ENCODE measurements at places on chromosomes 13 and 19.

DNA sequence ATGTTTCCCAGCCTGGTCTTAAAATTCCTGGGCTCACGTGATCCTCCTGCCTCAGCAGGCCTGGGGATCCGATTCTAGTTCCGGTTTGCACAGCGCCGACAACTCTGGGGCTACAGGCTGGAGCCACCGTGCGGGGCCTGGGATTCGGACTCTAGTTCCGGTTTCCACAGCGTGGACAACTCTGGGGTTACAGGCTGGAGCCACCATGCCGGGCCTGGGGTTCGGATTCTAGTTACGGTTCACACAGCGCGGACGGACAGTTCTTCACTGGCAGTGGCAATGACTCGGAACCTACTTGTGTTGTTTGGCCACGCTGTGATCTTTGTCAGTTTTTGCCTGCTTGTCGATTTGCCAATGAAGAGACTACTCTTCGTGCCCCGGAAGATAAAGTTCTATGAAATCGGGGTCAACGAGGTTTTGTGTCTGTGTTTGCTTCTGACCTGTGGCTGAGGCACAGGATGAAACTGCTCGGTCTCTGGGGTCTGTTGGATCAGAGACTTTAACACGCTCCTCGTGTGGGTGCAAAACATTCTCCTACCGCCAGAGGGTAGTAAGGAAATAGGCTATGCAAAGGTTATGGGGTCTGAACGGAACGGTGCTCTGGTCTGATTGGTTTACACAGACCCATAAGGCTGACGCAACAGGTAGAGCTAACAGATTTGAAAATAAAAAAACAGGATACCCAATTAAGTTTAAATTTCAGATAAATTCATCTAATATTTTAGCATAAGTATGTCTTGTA lies 12.1 kb upstream of the ZSCAN1 start:
- no peak for DNase-seq

DNA sequence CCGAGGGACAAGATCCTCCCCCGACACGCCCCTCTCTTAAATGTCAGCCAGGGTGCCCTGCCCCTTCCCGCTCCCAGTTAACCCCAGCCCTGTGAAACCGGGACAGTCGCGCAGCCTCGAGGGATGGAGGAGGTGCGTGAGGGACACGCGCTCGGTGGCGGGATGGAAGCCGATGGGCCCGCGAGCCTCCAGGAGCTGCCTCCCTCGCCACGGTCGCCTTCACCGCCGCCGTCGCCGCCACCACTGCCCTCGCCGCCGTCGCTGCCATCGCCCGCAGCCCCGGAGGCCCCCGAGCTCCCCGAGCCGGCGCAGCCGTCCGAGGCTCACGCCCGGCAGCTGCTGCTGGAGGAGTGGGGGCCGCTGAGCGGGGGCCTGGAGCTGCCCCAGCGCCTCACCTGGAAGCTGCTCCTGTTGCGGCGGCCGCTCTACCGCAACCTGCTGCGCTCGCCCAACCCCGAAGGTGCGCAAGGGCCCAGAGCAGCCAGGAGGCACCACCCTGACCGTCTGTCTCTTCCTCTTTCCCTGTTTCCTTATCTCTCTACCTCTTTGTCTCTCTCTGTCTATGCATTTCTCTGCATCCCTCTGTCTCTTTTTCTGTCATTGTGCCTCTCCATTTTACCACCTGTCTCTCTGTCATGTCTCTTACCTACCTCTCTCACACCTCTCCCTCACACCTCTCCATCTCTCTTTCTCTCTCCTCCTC lies at the start of gene NCCRP1:
NCCRP1 (plus strand) TSS at position 105 of the 703 bp plus-strand sequence; CDS start at position 124, 19 bp downstream.
- DNase-seq = no peak

GRCh38 chr19:17220207-17220758 lies 5.1 kb downstream of the USE1 start:
- DNase-seq = no peak

- no peak for DNase-seq
Measured at GRCh38 chr13:27496536-27497273, 46.3 kb upstream of the MTIF3 start.

DNA sequence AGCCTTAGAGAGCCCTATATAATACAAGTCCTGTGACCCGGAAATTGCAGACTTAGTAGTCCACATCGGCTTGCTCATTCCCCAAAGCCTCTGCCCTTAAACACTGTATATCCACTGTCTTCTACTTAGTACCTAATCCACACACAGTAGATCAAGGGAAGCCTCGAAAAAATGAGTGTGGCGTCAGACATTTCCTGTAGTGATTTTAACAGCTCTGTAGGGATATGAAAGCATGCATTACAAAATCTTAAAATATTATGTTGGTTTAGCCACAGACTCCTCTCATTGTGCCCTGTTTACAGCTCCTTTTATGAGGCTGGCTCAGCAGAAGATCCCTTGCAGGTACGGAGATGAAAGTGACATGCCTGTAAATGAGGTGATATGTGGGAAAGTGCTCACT lies 416.3 kb downstream of the LIG4 start:
- no peak for DNase-seq

- DNase-seq = no peak
Measured at GRCh38 chr13:104810242-104810641, 1725.2 kb downstream of the EFNB2 start.

Measured in RWPE2 (cell line).